ENCODE measurements at places on chromosomes 6 and 20. TPM values are rescaled to one million over a fixed set of nuclear protein-coding genes. Genes with fewer than 3 reads are reported as not detected.

DNA sequence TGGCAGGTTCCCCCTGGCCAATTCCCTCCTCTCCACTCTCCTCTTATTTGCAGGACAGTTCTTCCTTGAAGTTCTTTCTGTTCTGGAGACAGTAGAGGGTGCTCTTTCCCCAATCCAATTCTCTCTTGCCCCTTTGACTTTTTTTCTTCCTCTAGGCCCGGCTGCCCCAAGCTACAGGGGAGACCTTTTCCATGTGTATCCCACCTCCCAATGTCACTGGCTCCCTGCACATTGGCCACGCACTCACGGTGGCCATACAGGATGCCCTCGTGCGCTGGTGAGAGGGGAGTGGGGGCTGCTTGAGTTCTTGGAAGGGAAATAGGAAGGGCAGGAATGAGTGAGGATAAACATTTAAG, 1.5 kb downstream of the VARS2 start:
- DNase-seq: peak; percentile 58

- DNase-seq: no peak
Observed at GRCh38 chr6:50815436-50816114, 3.1 kb upstream of the TFAP2B start.

DNA sequence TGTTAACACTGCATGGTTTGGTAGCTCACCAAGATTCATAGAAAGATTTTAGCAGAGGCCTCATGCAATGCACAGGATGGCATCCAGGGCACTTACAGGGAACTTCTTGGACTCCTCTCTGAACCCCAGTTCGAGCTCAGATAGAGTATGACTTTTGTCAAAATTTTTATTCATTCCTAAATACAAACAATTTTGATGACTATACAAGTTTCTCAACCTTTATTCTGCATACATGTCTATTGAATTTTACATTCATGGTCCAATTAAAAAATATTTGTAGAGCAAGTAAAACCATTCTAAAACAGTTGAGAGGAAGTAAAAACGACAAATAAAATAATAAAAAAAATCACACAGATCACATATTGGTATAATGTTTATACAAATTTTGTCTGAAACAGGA, 219.0 kb upstream of the MAN1A1 start:
- no peak for DNase-seq

Gene BPIFB2
- not detected for total RNA-seq

Gene SASH1
- total RNA-seq: 0.51 TPM

- peak; percentile 7 for DNase-seq
Observed at GRCh38 chr20:45235995-45236394, 14.8 kb downstream of the SEMG2 start.

DNA sequence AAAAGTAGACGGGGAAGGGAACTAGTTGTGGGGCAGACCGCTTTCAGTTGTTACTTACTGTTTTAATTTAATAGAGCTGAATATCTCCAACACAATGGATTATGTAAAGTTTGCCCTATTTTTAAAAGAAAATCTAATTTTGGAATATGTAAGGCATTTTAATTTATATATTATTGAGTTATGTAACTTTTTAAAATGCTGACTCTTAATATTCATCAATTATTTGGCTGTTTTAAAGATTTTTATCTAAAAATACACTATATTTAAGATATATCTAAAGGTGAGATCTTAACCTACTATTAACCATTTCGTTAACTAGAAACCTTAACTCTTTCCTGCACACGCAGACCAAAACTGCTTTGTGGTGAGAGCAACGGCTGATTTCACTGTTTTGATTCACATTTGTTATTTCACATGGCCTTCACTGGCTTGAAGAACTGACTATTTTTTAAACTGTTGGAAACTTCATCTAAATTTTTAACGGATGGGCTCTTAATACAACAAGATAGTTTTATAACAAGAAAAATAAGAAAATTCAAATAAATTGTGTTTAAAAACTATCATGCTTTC, 87.9 kb downstream of the HUS1B start:
- DNase-seq: no peak

- DNase-seq: no peak
Observed at GRCh38 chr20:8250539-8251200, 118.6 kb downstream of the PLCB1 start.

GRCh38 chr20:45407783-45408645, at the start of gene DBNDD2:
Gene DBNDD2, plus strand, starts transcription at chr20:45408289. Its CDS starts 179 bp downstream, at chr20:45408468.
- peak; percentile 44 for DNase-seq

DNA sequence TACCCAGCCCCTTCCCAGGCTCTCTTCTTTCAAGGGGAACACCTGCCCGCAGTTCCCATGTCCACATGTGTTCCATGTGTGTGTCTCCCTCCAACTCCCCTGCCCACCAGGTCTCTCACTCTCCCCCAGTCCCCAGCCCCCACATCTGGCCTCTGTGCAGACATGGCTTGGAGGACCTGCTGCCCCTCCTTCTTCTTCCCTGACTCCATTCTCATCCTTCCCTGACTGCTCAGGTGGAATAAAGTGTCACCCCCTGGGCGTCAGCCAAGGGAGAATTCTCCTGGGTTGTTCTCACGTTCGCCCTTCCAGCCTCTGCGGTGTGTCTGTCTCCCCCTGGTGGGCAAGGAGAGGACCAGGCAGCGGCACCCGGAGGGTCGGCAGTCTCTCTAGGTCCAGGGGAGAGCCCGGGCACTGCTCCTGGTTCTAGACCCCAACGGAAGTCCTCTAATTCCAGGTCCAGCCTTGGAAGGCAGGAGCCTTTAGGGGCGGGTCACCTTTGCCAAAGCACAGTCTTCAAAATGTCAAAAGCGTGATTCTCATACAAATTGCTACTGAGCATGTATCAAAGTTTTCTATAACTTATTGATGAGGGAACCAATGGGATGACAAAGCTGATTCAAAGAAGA, 50.5 kb downstream of the EBF4 start:
- peak; percentile 72 for DNase-seq

GRCh38 chr6:75643173-75643572, 41.5 kb downstream of the SENP6 start:
- no peak for DNase-seq

Gene ZSCAN12
- 14.8 TPM for total RNA-seq

DNA sequence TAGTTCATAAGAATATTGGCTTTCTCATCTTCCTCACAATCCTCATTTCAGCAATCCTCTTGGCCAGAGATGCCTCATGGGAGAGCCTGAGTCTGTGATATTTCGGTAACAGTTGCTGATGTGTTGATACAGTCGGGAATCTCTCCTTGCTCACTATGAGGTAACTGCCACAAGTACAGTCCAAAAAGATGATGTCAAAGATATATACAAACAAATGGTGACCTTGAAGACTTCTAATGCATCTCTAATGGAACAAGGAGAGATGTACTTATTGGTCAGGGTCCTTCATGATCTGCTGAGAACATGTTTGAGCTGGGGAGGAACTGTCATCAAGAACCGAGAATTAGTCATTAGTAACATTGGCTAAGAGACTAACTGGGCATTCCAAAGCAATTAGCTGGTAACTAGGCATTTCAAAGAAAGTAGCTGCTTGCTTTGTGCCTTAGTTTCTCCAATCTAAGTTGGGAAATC, 56.1 kb downstream of the FILIP1 start:
- DNase-seq: no peak

DNA sequence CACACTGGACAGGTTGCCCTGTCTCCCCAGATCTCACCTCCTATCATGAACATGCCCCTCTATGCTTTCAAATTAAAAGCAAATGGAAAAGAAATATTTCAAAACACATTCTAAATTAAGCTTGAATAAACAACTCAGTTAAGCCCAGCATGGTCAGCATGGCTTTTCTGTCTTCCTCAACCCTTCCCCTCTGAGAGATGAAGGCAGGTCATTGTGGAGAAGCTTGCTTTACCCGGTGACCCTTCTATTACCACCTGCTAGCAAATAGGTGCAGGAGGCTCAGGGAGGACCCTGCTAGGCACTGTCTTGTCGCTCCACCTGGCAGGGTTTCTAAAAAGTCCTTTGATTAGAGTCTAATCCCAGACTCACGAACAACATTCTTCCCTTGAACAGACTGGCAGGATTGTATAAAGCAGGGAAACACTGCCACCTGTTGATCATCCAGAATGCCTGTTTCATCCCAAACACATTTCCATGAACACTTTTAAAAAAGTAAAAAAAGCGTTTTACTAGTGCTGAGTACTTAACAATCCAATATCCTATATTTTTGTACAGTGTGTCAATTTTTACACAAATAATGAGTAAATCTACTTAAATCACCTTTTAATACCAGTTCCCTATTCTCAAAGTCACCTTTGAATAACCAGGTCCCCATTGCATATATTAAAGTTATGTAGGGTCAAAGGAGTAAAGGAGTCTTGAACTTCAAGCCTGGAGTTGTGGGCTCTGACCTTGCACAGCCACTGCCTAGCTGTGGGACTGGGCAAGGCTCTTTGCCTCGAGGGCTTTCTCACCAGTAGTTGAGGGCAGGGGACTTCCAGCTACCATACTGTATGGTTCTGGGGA, 75.5 kb downstream of the GPR6 start:
- peak; percentile 53 for DNase-seq

Gene ACTL10
- total RNA-seq: 6.3 TPM

Gene TULP1
- not detected for total RNA-seq

- no peak for DNase-seq
Observed at GRCh38 chr6:626236-626635, 30.7 kb downstream of the HUS1B start.

Gene KCNK16
- total RNA-seq: not detected
